ENCODE measurements at places on chromosomes 7 and 10.

DNA sequence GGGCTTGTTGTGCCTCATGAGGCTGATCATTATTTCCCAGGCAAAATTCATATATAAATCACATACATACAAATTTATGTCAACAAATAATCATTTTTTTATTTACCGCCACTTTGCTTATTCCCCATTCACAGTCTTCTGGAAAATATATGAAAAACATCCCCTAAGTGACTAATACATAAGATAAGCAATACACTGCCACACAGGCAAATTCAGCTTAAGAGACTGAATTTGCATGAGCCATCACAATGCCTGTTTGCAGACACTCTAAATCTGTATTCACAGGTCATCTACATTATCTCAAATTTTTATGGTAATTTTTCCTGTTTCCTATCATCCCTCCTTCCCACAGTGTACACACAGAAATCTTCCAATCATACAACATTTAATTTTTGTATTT, 13.2 kb downstream of the OSBPL3 start:
- DNase-seq: no peak

GRCh38 chr7:128129224-128129864, 98.1 kb upstream of the LRRC4 start:
- no peak for DNase-seq

DNA sequence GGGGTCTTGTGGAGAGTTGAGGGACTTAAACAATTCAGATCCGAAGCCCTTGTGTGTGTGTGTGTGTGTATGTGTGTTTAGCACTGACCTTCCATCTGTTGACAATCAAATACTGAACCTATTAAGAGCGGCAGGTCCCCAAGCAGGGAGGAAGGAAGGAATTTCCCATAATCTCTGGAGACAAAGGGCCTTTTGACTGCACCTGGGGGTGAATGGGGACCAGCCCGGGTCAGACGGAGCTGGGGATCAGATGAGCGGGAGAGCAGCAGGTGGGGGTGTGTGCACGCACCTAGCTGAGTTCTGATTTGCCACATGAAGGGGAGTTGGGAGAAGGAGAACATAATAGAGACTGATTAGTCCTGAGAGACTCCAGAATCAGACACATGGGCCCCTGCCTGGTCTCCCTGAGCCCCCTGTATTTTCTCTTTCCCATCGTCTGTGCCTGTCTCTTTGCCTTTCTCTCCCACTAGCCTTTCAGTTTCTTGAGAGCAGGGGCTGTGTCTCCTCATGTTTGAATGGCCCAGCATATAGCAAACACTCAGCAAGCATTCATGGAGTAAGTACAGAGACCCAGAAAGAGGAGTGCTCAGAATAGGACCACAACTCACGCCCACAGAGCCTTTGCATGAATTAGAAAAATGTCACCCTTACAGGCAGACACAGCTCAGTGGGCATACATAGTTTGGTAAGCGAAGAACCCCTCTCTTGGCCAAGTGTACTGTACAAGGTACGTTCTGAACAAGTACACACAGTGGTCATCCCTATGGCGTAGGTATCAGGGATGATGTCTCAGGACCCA, 288.3 kb upstream of the HABP2 start:
- DNase-seq: no peak

DNA sequence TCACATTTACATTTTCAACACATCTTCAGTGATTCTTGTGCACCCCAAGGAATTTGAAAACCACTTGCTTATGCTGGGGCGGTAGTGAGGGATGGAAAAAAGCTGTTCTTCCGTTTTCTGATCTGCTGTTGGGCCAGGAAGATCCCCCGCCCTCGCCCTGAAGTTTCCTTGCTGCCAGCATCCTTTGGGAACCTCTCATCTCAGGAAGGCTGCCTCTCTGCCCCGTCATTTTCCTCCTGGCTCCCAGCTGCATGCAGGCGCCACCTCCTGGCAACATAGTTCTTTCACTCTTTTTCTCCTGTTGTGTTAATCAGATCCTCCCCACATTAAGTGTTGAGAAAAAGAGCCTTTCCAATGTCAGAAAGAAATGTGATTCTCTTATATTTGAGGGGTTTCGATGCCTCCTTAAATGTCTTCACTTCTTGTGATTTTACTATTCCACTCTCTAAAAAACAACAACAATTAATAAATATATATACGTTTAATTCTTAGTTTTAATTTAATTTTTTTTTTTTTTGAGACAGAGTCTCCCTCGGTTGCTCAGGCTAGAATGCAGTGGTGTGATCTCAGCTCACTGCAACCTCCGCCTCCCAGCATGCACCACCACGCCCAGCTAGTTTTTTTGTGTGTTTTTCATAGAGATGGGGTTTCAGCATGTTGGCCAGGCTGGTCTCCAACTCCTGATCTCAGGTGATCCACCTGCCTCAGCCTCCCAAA, 122.9 kb downstream of the RALA start:
- peak; percentile 29 for DNase-seq

DNA sequence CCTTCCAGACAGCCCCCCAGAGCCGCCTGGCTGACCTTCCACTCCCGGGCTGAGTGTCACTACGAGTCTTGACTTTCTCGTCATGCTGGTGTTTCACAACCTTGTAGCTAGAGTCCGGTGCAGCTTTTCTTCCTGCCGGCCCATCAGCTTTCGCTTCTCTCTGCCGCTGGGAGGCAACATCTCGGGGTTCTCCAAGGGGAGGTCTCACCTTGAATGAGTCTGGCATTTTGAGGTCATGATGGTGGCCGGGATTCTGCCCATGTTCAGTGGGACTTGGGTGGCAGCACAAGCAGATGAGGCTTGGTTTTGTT, 285.2 kb downstream of the CAMK1D start:
- DNase-seq: no peak

GRCh38 chr7:9125246-9125645, 691.8 kb downstream of the NXPH1 start:
- DNase-seq: no peak

- no peak for DNase-seq
Measured at GRCh38 chr10:48931188-48931587, 8.5 kb downstream of the LRRC18 start.

- DNase-seq: no peak
Measured at GRCh38 chr10:118723466-118723865, 31.3 kb downstream of the CACUL1 start.

DNA sequence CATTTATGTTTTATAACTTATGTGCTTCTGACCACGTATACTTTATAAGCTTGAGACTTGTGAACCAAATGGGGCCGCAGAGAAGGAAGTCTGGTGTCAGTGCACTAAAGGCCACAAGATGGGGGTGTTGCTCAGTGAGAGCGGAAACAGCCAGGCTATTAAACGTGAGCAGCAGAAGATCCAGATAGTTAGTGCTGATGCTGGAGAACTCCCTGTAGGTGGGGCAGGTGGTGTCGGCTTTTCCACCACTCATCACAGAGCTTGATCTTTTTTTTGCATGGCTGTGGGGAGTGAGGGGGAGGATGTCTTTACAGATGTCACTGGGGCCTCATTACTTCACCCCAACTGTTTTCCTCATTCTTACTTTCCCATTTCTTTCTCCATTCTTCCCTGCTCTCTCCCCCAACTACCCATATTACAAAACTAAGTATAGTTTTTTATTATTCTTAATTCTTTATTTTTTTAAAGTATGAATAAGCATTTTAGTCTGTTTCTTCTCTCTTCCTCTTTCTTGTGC, 34.7 kb downstream of the ACADSB start:
- DNase-seq: no peak

GRCh38 chr10:57943701-57944100, 324.0 kb downstream of the IPMK start:
- DNase-seq: no peak

DNA sequence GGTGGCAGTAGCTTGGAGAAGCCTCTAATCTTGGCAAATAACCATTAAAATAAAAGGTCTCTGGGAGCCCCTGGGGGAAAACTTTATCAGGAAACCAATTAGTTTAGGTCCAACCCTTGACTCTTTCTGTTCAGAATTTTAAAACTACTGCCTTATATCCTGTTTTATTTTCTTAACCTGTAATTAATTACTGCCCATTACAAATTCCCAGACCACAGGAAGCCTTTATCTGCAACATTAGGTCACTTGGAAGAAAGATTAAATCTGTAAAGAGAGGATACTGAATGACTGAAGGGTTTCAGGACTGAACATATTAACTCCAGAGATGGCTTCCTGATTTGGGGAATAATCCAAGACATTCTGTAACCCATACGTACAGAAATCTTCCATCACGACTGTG, 320.5 kb upstream of the SORCS1 start:
- DNase-seq: no peak

DNA sequence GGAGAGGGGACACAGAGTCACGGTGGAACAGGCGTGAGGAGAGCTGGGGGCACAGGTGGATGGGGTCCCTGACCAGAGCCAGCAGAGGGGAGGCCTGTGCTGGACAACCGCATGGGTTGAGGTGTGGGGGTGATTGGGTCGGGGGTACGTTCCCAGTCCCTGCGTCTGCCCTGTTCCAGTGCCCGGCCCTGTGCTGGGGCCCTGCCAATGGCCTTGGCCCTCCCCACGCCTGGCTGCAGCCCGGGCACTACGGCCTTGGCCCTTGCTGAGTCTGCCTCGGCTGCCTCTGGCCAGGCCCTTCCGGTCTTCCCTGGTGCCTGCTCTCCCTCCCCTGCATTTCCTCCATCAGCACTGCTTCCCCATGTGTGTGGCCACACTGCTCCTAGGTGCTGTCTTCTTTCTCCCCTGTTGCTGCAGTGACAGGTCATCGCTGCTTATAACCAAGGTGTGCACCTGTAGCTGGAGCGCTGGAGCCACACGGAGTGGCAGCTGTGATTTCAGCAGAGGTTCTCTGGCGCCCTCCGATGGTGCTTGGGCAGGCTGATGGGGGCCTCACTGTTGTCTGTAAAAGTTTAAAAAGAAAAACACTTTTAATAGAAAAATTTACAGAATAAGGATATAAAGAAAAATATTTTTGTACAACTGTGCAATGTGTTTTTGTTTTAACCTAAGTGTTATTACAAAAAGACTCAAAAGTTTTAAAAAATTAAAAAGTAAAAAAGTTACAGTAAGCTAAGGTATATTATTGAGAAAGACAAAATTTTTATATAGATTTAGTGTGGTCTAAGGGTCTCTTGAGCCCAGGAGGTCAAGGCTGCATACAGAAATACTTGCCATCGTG, 45.2 kb upstream of the BHLHA15 start:
- DNase-seq: peak; percentile 23

DNA sequence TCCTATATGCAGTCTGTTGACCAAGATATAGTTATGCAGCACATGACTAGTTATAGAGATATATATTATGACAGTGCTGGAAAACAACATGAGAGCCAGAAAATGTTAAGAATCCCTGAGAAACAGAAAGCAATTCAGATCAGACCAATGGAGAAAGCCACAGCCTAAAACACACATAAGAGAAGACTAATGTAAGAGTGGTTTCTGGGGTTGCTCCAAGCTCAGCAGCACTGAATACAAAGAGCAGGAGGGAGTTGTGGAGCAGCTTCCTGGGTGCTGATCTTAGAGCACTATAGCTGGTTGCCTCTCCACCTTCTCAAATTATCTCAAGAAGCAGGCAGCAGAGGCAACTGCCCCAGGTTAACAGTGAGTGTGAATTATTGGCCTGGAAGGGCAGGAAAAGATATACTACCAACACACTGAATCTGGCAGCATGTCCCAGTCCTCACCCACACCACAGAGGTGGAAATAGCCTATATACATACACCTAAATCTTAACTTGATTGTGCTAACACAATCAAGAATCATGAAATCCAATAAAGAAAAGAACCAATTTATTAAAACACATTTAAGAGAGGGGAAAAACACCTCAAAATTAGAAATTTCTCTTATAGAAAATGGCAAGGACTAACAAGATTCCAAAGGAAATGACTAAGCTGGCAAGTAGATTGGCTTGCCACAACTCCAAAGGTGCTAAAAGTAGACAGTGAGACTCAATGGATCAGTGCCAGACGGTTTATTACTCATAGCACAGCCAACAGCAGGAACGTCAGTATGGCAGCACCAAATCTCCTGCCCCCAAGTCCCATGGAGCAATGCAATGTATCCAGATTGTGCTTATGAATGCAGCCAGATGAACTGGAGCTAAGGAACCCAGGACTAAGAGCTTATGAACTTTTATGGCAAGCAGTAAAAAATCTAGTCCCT, 5.1 kb downstream of the PTTG1IP2 start:
- DNase-seq: no peak

- DNase-seq: no peak
Measured at GRCh38 chr10:88442716-88443115, 140.4 kb downstream of the RNLS start.

- DNase-seq: no peak
Measured at GRCh38 chr10:119415536-119416503, 126.7 kb downstream of the RGS10 start.

DNA sequence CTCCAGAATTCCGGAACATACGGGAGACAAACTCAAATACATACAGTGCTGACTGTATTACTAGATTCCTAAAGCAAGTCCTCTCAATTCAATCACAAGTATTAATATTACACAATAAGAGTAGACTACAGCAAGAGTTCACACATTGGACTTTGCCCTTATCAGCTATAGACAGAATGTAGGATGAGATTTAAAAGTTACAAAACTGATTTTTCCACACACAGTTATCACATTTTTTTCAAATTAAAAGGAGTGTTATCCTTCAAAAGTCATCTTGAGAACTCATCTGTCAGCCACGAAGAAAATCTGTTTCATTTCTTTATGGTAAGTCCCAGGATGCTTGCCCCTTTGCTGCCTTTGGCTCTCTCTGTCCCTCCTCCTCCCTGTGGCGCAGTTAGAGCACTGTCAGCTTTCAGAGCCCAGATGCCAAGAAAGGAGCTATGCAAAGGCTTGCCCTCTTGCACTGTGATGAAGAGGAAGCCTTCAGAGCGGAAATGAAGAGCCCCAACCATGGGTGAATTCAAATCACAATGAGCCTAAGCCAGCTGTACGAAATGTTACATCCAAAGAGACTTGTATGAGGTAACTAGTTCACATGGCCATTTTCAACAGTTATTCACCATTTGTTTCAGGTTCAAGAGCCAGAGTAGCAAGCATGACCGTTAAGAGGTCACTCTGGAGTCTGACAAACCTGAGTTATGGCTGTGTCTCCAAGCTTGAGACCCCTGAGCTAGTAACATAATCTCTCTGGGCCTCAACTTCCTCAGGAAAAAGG, 10.7 kb downstream of the NCOA4 start:
- DNase-seq: no peak

- no peak for DNase-seq
Measured at GRCh38 chr7:115478426-115478825, 552.1 kb downstream of the TFEC start.
